ENCODE measurements at places on chromosomes 12 and 14.

- DNase-seq = no peak
These were observed 24.5 kb downstream of the SLC16A7 start for GRCh38 chr12:59620326-59620725.

- no peak for DNase-seq
These were observed 197.8 kb downstream of the SOX5 start for GRCh38 chr12:23751641-23752040.

DNA sequence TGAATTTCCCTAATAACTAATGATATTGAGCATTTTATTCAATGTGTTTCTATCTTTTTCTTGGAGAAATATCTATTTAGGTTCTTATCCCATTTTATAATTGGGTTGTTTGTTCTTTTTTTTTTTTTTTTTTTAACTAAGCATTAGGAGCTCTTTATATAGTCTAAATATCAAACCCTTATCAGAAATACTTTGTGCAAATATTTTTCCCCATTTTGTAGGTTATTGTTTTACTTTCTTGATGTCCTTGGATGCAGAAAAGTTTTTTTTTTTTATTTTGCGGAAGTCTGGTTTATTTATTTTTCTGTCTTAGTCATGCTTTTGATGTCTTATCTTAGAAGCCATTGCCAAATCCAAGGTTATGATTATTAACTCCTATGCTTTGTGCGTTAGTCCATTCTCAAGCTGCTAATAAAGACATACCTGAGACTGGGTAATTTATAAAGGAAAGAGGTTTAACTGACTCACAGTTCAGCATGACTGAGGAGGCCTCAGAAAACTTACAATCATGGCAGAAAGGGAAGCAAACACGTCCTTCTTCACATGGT lies 434.3 kb upstream of the TBX3 start:
- DNase-seq = no peak

- no peak for DNase-seq
These were observed 5.1 kb downstream of the EFS start for GRCh38 chr14:23359722-23360447.

- no peak for DNase-seq
These were observed 403.0 kb downstream of the SYT1 start for GRCh38 chr12:79267580-79267979.

DNA sequence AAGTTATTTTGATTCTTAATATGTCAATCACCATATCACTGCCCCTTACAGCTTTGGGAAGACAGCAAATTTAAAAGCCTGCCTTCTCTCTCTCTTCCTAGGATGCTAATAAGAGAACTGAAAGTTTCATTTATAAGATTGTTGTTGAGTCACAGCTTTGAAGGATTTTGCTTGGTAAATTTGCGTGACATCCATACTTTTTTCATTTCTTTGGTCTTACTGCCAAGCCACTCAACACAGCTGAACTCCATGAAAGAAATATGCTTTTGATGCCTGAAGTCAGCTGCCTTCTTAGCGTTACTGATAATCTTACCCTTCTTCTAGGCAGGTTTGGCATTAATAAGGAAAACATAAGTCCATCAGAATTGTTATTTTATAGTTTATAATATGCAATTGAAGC lies 155.0 kb downstream of the CRADD start:
- no peak for DNase-seq

DNA sequence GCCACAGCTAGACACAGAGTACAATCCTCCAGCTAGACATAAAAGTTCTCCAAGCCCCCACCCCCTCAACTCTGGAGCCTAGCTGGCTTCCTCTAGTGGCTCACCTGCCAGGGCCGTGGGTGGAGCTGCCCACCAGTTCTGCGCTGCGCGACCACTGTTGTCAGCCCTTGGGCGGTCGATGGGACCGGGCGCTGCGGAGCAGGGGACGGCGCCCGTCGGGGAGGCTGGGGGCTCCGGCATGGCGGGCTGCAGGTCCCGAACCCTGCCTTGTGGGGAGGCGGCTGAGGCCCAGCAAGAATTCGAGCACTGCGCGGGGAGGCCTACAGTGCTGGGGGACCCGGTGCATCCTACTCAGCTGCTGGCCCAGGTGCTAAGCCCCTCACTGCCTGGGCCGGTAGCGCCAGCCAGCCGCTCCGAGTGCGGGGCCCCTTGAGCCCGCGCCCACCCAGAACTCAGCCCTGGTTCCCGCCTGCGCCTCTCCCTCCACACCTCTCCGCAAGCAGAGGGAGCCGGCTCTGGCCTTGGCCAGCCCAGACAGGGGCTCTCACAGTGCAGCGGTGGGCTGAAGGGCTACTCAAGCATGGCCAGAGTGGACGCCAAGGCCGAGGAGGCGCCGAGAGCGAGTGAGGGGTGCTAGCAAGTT lies 51.0 kb downstream of the RTN1 start:
- DNase-seq = no peak

GRCh38 chr14:44462381-44462780 lies 44.7 kb downstream of the FSCB start:
- DNase-seq = no peak

GRCh38 chr12:52407918-52408317 lies 1.8 kb upstream of the KRT82 start:
- no peak for DNase-seq

DNA sequence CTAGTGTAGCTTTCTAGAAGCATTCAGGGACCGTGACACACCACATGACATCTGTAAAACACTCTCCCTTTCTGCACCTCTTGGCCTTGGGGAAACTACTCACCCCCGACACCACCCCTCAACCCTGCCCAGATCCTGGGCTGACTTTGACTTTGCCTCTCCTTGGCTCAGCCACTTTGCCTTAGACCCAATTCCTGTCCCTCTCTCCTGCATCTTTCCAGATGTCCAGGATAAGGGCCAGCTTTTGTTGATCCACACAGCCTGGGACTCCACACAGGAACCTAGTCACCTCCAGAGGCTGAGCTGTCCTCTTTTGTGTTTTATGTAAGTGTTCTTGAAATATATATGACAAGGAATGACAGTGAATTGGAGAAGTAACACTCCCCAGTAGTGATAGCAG lies 153.7 kb upstream of the PLXNC1 start:
- DNase-seq = no peak

GRCh38 chr14:101132588-101132987 lies 229.1 kb upstream of the RTL1 start:
- DNase-seq = no peak

DNA sequence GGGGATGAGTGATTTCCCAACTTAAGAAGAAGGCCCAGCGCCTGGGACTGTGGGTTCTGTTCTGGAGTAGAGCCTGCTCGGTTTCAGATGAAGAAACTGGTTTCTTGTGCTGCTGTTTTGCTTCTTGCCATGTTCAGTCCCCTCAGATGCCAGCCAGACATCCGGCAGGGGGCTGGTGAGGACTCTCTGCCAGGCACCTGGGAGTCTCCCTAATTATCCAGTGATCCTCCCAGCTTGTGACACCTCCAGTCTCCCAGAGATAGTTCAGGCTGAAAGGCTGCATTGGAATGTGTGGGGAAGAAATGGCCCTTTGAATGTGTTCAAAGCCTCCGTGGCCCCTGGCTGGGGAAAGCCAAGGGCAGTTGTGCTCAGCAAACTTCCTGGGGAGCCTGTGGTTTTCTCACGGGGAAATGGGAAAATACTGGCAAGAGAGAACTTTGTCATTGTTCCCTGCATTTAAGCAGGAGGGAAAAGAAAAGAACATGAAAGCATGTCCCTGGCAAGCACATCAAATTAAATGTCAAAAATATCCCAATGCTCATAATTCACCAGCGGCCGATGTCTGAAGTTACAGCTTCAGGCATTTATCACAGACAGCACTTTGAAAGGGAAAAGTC lies 8.5 kb upstream of the SERPINA12 start:
- DNase-seq = no peak

DNA sequence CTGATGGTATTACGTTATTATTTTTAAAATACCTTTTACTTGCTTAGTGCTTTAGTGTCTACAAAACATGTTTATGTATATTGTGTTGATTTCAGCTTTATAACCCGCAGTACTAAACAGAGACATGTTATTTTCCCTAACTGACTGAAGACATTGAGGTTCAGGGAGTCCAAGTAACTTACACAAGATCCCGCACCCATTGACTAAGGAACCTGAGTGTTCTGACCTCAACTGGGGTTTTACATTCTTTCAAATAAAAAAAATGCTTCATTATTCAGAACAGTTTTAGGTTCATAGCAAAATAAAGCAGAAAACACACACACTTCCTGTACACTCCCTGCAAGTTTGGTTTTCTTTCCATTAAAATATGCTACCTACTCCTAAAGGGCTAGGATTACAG lies 60.4 kb upstream of the METAP2 start:
- no peak for DNase-seq

GRCh38 chr12:49643961-49644619 lies 20.7 kb downstream of the PRPF40B start:
- DNase-seq = no peak

- no peak for DNase-seq
These were observed 22.7 kb upstream of the ULK1 start for GRCh38 chr12:131871677-131872076.

GRCh38 chr12:77232045-77232444 lies 166.7 kb upstream of the E2F7 start:
- no peak for DNase-seq

DNA sequence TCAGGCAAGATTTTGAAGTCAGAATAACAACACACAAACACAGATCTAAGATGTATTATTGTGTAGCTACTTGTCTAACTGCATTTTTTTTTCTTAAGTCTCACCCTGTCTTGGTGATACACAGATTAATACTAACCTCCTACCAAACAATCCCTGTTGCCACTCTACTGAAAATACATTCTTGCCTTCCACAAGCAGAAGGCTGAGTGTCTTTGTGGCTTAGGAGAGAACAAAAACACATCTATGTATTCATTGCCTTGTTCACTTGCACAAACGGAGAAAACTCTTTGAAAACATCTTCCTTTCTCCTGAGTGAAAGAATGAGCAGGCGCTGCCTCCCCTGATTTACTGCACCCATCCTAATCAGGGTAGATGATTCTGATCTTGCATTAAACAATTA lies 642.2 kb downstream of the DIO2 start:
- no peak for DNase-seq

DNA sequence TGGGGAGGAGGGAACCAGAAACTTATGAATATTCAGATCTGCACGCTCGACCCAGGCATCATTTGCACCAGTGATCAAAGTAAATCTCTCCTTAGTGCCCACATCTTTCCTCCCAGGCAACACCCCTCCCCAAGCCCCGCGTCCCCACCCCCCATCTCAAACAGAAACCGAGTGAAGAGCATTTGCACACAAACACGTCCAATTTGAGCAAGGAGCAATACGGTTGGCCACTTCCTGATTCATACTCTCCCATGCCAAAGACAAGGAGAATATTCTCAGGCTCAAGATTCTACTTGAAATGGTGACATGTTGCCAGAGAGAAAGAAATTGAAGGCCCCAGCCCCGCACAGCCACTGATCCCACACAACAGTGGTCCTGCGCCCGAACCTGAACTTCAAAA lies 7.1 kb downstream of the FOXN3 start:
- no peak for DNase-seq

DNA sequence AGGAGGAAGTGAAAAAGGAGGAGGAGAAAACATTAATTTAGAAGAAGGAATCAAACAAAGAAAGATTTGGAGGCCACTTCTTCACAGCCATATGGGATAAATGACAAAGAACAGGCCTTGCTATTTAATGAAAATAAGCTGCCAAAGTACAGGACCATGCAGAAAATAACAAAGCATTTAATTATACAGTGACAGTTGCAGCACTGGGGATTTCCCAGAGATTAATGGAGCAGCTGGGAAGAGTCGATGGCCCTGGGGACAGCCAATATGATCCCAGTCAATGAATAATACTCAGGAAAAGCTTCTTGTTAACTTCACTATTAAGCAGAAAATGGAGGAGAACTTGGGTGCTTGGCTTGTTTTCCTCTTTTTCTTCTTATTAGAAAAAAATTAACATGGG lies 34.6 kb downstream of the RERG start:
- peak; percentile 97 for DNase-seq

GRCh38 chr14:95059126-95059525 lies 98.2 kb downstream of the DICER1 start:
- no peak for DNase-seq

GRCh38 chr12:95590775-95591174 lies 39.5 kb upstream of the USP44 start:
- DNase-seq = no peak

DNA sequence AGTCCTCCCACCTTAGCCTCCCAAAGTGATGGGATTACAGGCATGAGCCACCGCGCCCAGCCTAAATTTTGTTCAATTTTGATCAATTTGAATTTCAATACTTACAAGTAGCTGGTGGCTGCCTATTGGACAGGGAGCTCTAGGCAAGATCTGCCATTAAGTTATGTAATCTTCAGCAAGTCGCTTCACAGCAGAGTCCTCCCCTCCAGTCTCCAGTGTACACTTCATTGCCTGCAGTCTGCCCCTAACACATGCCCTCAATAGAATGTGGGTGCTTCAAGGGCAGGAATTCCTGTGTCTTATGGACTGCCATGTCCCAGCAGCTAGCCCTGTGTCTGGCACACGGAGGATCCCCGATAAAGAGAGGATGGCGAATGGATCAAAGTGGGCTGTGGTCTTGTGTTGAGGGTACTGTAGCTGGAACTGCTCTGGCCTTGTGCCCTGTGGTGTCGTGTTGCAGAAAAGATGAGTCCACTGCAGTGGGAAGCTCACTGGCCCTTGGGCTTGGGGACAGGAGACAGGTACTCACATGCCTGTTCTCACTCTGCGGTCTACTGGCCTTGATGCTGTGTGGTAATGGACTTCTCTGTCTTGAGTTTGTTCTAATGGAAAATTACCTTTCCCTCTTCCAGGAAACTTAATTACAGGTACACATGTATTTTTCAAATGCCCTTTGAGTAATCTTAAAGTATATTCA lies 67.6 kb downstream of the TECPR2 start:
- no peak for DNase-seq

DNA sequence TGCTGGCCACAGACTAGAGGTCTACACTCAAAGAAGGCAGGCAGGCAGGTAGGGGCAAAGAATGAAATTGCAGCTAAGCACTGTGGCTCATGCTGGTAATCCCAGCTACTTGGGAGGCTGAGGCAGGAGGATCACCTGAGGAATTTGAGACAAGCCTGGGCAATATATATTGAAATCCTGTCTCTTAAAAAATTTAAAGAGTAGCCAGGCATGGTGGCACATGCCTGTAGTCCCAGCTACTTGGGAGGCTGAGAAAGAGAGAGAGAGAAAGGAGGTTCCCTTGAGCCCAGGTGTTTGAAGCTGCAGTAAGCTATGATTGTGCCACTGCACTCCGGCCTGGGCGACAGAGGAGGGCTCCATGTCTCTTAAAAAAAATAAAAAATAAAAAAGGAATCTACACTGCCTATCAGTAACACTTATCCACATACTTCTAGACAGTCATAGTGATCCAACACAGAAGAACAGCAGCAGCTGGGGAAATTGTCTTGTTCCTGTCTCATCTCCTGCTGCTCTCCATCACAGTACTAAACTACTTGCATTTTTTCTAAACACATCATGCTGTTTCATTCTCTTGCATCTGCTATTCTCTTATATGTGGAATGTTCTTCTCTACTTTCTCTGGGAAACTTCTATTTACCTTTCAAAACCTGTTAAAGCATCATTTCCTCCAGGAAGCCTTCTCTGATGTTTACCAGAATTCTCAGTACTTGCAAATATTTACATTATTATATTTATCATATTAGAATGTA lies 57.2 kb downstream of the ATF7 start:
- DNase-seq = no peak

GRCh38 chr12:116598311-116599284 lies 39.4 kb downstream of the MAP1LC3B2 start:
- peak; percentile 41 for DNase-seq

GRCh38 chr12:48336564-48336963 lies 14.2 kb downstream of the ZNF641 start:
- no peak for DNase-seq

All from SK-N-DZ (cell line).